ENCODE measurements at places on chromosomes 6 and 20.
A peak's percentile ranks its signal among the peaks of the same experiment; 100 is the strongest.

DNA sequence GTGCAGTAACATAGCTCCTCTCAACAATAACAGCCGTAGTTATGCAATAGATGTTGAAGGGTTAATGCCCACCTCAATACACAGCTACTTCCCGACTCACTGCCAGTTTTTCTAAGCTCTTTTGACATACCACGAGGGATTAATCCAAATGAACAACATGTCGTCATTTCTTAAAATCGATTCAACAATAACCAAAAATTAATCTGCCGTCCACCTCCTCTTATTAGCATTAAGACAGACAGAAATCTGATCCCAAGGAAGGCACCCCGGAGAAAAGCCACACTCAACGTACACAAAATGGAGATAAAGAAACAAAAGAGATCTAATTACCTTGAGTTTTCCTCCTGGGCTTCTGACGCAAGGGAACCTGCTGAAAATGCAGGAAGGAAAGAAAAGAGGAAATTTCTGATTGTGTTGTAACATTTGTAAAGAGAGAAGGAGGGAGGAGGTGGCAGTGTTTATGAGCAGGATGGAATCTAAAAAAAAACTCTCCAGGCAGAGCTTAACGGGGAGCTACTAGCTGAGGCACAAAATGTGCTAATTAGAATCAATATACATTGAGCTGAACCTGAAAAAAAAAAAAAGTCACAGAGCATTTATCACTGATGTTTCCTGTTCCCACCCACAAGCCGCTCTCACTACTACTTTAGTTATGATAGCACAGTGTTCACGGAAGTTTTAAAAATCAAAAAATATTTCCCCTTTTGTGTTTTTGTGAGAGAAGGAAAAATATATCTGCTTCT, 109.3 kb downstream of the IPCEF1 start:
- peak; percentile 21 for DNase-seq

- DNase-seq = peak; percentile 45
These were observed 50.9 kb upstream of the FAM184A start for GRCh38 chr6:119129148-119129967.

- no peak for DNase-seq
These were observed 36.6 kb downstream of the TBC1D32 start for GRCh38 chr6:121297694-121298093.

DNA sequence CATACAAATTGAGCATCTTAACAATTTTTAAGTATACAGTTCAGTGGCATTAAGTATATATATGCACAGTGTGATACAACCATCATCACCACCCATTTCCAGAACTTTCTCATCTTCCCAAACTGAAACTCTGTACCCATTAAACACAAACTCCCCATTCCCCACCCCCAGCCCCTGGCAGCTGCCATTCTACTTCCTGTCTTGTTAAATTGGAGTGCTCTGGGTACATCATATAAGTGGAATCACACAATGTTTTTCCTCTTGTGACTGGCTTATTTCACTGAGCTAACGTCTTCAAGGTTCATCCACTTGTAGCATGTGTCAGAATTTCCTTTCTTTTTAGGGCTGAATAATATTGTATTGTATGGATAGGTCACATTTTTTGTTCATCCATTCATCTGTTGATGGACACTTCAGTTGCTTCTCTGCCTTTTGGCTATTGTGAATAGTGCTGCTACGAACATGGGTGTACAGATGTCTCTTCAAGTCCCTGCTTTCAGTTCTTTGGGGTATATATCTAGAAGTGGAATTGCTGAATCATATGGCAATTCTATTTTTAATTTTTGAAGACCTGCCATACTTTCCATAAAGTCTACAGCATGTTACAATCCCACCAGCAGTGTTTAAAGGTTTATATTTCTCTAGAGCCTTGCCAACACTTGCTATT, 19.6 kb upstream of the RREB1 start:
- no peak for DNase-seq

- no peak for DNase-seq
These were observed 200.9 kb upstream of the PMEPA1 start for GRCh38 chr20:57910716-57911115.

- no peak for DNase-seq
These were observed 700 bp downstream of the DTD1 start for GRCh38 chr20:18588574-18588933.

- no peak for DNase-seq
These were observed 12.4 kb upstream of the HMGN3 start for GRCh38 chr6:79246891-79247290.

DNA sequence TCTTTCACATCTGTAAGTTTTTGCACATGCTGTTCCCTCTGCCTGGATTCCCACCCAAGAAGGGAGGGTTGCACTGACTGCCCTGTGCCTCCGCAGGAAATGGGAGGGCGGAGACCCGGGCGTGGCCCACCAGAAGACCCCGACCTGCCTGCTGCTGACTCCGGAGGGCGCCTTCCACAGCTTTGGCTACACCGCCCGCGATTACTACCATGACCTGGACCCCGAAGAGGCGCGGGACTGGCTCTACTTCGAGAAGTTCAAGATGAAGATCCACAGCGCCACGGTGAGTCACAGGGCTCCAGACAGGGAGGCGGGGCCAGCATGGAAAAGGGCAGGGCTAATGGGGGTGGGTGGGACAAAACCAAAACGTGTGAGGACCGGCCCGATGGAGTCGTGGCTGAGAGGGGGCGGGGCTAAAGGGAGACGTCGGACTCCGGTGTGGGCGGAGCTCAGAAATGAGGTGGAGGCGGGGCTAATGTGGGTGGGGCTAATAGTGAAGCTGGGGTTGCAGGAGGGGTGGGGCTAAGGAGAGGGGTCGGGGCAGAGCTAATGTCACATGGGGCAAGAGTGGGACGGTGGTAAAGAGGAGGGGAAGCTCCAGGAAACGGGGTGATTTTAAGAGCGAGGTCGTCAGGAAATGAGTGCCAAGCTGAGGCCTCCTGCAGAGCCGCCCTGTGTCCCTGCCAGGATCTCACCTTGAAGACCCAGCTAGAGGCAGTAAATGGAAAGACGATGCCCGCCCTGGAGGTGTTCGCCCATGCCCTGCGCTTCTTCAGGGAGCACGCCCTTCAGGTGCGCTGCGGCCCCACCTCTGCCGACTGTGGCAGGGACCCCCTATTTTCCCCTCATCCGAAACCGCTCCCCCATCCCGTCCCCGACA, 12.6 kb downstream of the HSPA12B start:
- DNase-seq = peak; percentile 58

DNA sequence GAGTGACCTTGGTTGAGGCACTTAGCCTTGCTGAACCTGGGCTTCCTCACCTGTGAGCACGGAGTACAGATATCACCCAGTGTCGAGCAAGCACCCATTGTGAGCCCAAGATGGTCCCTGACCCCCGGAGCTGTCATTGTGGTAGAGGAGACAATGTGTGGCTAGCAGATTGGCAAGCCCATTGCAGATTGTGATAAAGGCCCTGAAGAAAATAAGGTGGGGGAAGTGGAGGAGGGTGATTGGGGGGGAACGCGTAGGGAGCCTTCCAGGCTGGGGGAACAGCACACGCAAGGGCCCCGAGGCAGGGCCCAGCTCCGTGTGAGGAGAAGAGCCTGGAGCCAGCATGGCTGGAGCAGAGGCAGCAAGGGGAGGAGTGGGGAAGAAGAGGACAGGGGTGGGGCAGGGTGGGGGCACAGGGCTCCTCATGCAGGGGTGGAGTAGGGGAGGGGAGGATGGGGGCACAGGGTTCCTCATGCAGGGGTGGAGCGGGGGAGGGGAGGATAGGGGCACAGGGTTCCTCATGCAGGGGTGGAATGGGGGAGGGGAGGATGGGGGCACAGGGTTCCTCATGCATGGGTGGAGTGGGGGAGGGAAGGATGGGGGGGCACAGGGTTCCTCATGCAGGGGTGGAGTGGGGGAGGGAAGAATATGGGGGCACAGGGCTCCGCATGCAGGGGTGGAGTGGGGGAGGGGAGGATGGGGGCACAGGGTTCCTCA, 7.0 kb downstream of the CEBPB start:
- DNase-seq = no peak

DNA sequence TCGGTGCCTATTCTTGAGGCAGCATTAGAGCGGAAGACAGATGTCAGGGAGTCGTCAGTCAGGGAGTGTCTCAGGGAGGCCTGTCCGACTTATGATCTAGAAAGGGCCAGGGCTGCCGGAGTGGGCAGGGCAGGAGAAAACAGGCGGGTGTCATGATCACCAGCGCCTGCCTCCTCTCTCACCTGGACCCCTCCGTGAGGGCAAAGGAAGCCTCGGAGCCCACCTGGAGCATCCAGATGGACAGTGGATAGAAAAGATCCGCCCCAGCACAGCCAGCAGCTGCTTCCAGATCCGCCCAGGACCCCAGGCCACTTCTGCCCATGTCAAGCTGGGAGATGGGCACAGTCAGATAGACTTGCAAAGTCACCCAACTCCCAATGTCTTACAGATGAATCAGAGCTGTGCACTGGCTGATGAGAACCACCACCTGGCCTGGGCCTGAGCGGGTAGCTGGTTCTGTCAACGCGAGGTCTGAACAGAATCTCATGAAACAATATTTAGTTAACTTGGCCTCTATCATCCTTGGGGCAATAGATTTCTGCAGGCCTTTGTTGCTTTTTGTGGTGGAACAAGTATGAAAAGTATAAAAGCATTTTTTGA, 22.2 kb downstream of the PSMG4 start:
- DNase-seq = no peak

GRCh38 chr6:153099636-153100035, 31.4 kb downstream of the RGS17 start:
- no peak for DNase-seq

Data from effector memory CD8-positive, alpha-beta T cell (primary cell).